ENCODE measurements at places on chromosomes 1 and 21.

DNA sequence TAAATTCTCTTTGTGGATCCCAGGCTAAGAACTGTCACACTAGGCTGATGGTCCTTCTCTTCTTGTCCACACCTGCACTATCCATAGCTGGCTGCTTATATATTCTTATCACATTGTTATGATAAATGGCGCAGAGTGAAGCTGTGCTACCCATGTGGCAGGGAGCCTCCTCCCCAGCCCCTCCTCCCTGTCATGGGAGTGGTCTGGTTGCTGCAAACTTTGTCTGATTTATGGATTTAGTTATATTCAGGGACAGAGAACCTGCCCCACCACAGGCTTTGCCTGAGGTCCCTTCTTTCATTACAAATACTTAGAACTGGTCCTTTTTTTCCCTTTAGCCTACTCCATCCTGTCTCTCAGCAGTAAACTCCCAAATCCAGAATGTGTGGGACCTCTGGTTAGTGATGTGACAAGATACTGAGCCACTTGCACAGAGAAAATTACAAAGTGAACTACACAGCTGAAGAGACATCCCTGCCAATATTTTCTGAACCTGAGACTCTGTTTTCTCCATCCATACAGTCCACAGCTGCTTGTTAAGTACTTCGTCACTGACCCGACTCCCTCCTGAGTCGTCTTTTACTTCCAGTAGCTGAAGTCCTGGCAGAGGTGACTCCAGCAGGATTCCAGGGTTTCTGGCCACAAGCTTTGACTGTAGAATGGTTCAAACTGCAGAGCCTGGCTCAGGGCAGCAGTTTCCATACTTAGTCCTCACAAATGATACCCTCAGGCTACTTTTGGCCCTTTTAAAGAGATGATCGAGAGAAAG, 37.6 kb downstream of the PTGFRN start:
- no peak for DNase-seq

DNA sequence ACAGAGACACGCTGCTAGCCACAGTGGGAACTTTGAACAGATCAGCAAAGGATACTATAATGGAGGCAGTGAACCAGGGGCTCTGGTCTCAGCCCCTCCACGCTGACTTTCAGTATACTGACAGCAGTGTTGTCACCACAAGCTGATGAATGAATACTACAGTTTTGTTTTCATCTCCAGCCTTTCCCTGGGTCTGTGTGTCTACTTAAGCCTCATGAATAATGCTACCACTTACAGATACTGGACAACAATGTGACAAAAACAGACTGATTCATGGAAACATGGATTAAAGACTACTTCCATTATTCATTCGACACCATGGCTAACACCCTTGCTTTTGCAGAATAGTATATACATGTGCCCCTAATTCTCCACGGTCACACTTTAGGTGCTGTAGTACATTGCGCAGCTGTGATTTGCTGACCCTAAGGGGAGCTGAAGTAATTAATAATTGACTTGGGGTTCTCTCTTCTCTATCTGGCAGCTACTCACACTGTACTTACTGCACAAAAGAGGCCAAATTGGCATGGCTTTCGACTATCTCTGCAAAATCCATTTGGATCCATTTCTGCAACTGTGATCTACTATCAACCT, 203.2 kb upstream of the LYPLAL1 start:
- DNase-seq: no peak

- peak; percentile 17 for DNase-seq
These were observed 109.6 kb downstream of the VPS13D start for GRCh38 chr1:12339396-12339795.

DNA sequence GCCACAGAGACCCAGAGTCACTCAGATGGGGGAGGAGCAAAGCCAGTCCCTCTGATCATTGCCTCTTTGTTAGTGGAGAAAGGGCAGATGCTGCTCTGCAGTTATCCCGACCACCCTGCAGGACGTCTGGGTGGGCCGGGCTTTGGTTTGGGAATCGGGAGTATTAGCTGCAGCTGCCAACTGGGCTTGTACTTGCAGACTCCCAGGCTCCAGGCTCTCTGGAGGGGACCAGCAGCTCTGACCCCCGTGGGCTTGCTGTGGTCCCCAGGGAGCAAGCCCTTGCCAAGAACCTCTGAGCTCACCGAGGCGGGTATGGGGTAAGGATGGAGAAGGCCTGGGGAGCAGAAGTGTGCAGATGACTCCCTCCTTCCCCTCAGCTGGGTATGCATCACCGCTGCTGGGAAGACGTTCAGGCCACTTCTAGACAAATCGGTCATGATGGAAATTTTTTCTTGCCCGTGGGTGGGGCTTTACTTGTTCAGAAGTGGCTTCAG, 21.6 kb downstream of the MAPKAPK2 start:
- peak; percentile 81 for DNase-seq

DNA sequence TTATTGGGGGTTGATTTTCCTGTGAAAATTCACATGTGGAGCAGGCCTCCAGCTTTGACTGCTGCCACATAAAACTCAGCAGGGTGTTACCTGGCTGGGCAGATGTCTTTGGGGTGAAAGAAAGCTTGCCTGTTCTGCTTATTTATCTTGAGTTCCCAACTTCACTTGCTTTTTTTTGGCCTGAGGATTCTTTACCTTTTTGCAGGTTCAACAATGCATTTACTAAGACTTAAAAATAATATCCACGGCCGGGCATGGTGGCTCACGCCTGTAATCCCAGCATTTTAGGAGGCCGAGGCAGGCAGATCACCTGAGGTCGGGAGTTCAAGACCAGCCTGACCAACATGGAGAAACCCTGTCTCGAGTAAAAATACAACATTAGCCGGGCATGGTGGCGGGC, 509.1 kb downstream of the KIF26B start:
- no peak for DNase-seq

DNA sequence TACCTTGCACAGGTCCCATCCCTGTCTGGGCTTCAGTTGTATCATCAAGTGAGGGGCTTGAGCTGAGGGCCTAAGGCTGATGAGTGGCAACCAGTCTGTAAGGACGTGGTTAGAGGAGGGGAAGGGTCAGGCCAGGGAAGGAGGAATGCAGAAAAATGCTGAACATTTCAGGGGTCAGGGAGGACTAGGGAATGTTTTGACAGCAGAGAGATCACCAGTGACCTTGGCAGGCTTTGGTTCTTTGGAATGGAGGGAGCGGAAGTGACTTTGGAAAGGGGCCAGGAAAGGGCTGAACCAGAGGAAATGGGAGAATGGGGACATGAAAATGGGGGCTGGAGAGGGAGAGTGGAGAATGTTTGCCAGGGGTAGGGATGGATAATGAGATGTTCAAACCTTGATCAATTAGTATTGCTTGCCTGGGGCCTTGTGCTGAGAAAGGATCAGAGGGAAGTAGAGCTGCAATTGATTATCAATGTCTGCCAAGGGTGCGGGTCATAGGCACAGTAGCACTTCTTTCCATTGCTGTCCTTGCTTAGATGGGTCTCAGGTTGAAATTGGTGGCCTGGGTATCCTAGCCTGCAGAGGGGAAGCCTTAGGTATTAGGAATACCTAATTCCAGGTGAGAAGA, 7.4 kb downstream of the LDLRAP1 start:
- no peak for DNase-seq

DNA sequence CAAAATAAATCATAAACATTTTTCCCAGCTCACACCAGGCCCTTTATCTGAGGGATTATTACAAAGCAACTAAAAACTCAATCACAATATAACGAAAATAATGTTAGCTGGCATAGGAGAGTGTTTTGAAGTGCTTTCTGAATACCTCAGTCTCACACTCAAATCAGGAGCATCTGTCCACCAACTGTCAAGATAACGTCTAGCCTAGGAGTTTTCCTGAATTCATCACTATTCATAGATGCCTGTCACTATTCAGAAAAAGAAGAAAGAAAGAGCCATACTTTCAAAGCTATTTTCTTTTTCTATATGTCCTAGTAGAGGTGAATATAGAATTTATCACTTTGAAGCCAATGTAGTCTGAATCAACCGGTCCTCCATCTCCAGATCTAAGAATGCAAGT, 127.0 kb downstream of the AKT3 start:
- DNase-seq: no peak

DNA sequence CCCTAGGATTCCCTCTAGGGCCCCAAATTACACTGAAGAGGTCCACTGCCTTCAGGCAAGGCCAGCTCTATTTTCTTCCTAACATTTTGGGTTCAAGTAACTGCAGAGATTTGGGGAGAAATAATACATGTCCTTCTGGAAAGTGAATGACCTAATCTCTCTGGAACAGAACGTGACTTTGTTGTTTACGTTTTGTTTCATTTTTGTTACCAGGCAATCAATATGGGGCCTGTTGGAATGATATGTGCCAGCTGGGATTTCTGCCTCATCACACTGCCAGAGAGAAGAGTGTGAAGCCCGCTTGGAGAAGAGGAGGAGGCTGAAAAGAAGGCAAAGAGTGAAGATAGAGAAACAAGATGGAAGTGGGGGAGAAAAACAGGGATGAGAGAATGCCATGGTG, 116.7 kb downstream of the FASLG start:
- DNase-seq: no peak

DNA sequence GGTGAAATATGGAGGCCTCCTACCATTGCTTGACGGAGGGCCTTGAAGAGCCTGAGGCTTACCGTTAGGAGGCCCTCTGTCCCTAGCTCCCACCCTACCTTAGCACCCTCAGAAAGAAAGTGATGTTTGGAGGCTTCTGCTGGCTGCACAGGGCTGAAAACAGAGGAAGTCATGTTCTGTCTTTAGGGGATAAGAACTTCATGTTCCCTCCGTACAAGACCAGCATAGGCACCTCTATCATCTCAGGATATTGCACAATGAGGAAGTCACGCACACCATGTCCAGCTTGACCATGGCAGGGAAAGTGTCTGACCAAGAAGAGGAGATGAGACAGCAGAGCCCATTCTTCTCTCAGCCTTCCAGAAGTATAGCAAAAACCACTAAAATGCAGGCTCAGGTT, 13.8 kb downstream of the ADORA3 start:
- DNase-seq: no peak

- DNase-seq: peak; percentile 97
These were observed at the start of gene DISP3 for GRCh38 chr1:11478571-11479374. Gene DISP3, plus strand, starts transcription at chr1:11479155. Its CDS starts 21,838 bp downstream, at chr1:11500993.

DNA sequence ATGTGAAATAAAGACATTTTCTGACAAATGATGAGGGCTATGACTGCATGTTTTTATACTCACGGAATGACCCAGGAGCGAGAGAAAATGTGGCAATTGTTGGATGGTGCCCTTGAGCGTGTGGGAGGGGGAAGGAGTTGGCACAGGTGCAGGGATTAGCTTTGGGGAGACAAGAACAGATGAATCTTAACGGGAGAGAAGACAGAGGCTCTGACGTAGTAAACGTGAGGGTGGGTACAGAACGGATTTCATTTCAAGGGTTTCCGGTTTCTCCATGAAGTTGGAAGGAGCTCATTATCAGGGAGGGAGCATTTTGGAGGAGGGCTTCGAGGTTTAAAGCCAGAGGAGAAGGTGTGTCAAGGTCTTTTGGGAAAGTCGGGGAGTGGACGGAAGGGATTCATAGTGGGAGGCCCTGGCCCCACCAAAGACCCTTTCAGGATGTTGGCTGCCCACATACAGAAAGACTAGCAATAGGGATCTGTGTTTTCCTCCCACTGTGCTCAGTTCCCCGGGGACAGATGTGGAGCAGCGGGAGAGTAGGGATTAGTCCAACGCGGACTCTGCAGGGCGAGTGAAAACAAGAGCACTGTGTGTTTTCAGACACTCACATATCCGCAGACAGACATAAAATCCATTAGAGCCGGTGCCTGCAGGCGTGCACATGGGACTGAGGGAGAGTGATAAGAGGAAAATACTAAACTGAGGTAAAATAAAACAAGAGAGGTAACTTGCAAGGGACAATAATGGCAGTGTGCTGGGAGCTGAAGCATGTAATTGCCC, 584.1 kb downstream of the AJAP1 start:
- peak; percentile 44 for DNase-seq

GRCh38 chr1:110341872-110342331, 2.7 kb downstream of the RBM15 start:
- DNase-seq: no peak

- DNase-seq: peak; percentile 42
These were observed 386.2 kb upstream of the ADGRL2 start for GRCh38 chr1:81414488-81415015.

- no peak for DNase-seq
These were observed 3.6 kb upstream of the TNFRSF1B start for GRCh38 chr1:12163210-12163609.

Data from retina (tissue), 1 donor.